Omental fat pad (tissue), 4 donors: ENCODE measurements at places on chromosomes 11 and 22. TPM values are rescaled to one million over a fixed set of nuclear protein-coding genes. Genes with fewer than 3 reads are reported as not detected.

GRCh38 chr22:34776817-34777216 is 289.1 kb upstream of the ISX start:
- no peak for DNase-seq

DNA sequence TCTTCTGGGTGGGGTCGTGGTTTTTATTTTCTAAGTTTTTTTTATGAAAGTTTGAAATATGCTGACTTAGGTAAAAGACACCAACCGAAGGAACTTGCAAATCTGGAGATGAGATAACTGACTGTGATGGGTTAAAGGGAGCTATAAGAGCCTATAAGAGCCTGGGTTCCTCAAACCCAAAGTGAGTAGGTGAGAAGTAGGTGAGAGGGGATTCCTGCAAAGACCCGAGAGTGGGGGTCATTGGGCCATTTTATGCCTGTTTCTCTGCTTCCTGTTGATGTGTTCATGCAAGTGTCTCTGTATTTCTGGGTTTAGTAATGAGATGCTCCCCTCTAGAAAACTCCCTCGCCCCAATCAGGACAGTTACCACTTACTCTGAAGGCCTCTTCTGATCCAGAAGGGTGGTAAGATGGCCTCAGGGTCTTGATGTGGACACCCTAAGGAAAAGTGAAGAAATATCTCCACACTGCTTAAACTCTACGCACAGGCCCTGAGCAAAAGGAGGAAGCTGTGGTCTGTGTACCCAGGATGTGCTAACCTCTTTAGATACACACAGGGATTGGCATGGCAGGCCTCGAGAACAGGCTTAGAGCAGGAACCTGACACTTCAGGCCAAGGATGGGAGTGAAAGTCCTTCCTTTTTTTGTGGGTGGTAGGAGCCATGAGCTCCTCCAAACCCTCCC is 1.8 kb downstream of the FLI1 start:
- DNase-seq = no peak

GRCh38 chr11:120517801-120518291 is 6.3 kb downstream of the GRIK4 start:
- no peak for DNase-seq

PAAF1 gene
- 10.0 TPM for total RNA-seq

TBX10 gene
- total RNA-seq = not detected

FAM180B gene
- total RNA-seq = not detected
